RWPE1 (cell line): ENCODE measurements at places on chromosomes 1 and 21.

DNA sequence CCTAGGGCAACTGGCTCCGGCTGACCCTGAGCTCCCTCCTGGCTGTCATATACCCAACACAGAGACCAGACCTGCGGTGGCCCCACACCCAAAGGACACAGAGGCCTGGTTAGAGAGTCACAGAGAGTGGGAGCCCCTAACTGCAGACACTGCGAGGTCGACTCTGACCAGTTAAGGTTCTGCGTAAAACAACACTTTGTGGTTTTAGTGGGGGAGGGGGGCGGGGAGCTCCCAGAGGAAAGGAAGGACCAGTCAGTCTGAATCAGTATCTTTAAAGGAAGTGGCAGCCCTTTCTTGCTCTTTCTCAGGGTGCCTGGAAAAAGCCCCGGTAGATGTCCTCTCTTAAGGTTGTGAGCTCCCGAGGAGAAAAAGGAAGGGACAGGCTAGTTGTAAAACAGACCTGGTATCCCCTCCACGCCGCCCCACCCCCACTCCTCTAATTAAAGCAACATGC is 2.4 kb downstream of the SSBP3 start:
- DNase-seq: peak; percentile 39

DNA sequence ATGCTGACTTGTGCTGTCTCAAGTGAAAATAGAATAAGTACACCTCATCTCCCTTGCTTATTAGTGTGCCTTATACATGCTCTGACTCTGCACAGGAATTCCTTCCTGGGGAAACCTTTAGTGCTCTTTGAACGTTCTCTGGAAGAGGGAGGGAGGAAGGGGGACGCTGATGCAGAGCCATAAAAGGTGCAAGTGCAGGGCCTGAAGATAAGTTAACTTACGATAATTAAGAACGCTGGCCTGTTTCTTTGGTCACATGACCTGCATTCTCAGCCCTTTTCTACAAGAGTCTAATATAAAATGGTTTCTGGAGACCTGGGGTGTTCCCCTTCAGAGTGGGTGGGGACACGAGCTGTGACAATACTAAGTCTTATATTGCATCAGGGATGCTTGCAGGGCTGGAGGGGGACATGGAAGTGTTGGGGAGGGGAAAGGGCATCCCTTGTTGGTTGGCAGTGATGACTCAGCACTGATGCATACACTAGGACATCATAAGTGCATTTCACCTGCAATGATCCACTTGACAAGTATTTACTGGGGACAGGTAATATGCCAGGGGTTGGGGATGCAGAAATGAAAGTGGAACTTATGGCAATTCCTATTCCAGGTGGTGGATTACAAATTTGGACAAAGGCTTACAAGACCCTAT is 26.3 kb upstream of the KIAA0040 start:
- peak; percentile 66 for DNase-seq

DNA sequence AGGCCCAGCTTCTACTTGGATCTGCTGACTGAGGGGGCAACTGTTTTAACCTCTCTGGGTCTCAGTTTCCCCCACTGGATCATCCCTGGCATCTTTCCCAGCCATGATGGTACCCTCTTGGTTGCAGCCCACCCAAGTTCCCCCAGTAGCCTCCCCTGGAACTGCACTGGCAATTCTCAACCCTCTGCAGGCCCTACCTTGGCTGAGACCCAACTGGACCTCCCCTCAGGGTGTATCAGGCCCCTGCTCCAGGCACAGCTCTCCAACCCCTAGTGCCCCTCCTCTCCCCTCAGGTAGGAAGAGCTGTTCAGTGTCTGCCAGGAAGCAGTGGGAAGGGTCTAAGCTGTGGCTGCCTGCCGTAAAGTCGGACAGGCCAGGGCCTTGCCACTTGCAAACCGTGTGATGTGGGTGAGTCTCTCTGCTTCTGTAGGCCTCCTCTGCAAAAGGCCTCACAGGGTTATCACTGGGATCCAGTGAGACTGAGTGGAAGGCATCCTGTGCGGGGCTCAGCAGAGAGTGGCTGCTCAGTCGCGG is 32.1 kb downstream of the RHBG start:
- no peak for DNase-seq

DNA sequence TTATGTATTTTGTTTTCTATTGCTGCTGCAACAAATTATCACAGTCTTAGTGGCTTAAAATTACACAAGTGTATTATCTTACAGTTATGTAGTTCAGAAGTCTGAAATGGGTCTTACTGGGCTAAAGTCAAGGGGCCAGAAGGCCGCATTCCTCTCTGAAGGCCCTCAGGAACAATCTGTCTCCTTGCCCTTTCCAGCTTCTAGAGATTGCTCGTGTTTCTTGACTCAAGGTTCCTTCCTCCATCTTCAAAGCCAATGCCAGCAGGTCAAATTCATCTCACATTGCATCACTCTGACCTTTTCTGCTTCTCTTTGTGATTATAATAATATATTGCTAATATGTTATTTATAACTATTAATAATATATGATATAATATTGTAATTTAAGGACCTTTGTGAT is 97.1 kb downstream of the DIRAS3 start:
- DNase-seq: no peak
